ENCODE measurements at places on chromosomes 6 and 20.

GRCh38 chr6:14092838-14093789 lies 24.5 kb upstream of the CD83 start:
- DNase-seq = no peak

DNA sequence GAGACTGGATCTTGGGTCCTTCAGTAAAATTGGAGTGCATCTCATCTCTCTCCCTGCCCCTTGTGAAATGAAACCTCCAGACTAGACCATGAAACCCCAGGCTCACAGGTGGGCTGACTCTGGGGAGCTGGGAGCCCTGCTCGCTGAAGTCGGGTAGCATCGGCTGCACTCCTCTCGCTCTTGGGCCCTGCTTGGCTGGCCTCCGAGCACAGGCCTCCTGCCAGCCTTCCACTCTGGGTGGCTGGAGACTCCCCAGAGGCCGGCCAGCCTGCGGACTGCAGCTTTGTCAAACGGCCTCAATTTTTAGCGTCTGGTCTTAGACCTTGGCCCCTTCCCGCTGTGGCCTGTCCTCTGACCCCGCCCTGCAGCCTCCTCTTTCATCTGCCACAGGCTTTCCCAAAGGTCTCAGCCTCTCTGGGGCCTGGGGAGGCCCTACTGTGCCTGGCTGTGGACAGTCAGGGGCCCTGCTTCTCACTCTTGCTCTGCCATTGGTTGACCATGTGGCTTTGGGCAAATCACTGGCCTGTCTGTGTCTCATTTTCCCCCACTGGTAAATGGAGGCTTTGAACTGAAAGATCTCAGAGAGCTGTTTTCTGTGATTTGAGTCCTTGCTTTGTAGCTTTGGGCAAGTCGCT lies 45.1 kb downstream of the SRC start:
- no peak for DNase-seq

- DNase-seq = no peak
Observed at GRCh38 chr20:32976746-32977145, 27.5 kb downstream of the SUN5 start.

GRCh38 chr6:28357036-28357435 lies 7.3 kb downstream of the ZKSCAN3 start:
- DNase-seq = no peak

DNA sequence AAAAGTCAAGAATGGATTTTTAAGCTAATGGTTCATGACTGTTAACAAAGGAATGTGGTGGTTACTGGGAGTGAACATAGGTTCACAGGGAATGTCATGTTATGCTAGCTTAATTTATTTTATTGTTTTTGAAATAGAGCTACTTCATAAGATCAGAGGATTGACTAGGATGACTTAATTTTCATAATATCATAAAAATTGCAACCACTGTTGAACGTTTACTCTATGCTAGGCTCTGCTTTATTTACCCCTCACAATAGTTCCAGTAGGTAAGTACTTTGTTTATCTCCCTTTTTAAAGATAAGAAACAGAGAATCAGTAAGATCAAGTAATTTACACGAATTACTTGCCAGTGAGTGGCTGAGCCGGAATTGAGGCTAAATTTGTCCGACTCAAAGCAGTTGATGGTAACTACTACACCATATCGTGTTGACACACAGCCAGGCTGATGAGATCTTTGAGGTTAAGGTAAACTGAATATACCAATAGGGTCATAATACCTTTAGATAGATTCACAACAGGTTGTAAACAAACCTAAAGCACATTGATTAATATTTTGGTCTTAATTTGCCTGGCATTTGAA lies 194.6 kb upstream of the CITED2 start:
- DNase-seq = no peak

DNA sequence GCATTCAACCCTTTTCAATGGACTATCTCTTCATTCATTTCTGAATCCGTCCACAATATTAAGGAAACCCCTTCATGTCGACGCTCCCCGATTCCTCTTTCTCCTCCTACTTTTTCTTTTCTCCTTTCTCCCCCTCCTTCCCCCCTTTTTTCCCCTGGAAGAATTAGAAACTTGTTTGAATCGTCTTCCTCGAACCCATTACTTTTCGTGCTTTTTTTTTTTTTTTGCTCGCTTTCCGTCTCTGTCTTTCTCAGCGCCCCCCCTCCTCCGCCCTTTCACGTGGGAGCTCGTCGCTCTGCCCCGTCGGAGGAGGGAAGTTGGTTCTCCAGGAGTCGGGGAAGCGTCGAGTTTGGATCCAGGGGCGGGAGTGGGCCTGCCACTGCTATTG lies 2.3 kb upstream of the NKX2-2 start:
- no peak for DNase-seq

DNA sequence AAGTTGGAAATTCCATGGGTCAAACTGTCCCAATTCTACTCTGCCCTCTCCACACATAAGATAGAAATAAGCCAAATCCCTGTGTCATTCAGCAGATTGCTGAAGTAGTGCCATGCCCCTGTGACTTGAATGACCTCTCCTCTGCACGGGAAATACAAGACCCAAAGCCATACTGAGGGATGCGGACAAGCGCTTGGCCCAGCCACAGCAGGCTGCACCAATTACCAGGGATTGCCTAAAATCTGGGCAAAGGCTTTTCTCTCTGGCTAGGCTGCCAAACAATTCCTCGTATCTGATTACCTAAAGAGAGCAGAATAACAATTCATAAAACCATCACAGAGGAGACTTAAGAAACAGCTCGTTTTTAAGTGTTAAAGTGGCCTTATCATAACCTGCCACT lies 421.8 kb upstream of the JARID2 start:
- DNase-seq = peak; percentile 23

- peak; percentile 25 for DNase-seq
Observed at GRCh38 chr6:43737272-43738081, 32.5 kb upstream of the VEGFA start.

DNA sequence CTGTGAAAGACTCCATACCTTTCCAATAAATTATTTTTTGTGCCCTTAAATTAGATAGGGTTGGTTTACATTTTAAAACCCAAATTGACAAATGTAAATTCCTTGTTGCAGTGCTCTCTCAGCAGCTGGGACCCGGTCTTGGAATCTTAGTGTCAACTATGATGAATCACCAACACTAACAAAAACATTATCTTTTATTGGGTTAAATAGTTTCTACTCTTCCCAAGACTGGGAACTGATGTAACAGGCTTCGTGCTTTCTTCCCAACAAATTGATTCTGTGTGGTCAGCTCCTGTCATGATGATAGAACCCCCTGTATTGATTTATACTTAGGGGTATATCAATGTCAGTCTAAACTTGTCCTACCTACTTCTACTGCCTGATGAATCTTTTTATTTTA lies 23.2 kb upstream of the AHI1 start:
- DNase-seq = no peak

- no peak for DNase-seq
Observed at GRCh38 chr6:158161566-158162254, 6.4 kb downstream of the SERAC1 start.

DNA sequence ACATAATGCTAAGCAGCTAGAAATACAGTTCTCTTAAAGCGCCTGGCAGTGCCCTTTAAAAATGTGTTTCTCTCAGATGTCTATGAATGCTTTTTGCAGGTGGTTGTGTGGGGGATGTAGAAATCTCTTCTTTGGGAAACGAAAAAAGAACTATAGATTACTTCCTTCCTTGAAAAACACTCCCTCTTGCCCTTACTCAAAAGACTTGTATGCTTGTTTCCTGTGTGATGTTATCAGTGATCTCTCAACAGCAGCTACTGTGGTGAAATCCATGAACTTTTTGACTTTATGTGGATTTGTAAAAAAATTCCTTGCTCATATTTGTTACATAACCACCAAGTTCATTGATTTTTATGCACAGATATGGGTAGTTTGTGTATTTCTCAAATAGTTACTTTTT lies 916.5 kb downstream of the QKI start:
- DNase-seq = no peak

DNA sequence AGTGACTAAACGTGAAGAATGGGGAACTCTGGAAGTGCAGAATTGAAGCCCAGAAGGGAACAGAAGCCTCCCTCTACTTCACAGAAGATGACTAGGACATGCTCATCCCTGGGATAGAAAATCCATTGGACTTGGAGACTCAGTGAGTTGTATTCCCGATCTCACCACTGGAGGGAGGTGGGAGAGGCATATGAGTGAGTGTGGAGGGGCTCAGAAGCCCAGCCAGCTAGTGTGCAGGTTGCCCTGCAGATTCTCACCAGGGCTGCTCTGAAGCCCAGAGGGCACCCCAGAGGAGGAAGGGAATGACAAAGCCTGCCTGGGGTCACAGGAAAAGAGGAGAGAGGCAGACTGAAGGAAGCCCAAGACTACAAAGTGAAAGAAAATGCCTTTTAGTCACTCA lies 42.1 kb upstream of the HLA-E start:
- DNase-seq = peak; percentile 60

GRCh38 chr20:1423625-1424106 lies 30.8 kb upstream of the FKBP1A start:
- DNase-seq = peak; percentile 74

GRCh38 chr6:157218371-157219198 lies 104.7 kb downstream of the TMEM242 start:
- DNase-seq = no peak

DNA sequence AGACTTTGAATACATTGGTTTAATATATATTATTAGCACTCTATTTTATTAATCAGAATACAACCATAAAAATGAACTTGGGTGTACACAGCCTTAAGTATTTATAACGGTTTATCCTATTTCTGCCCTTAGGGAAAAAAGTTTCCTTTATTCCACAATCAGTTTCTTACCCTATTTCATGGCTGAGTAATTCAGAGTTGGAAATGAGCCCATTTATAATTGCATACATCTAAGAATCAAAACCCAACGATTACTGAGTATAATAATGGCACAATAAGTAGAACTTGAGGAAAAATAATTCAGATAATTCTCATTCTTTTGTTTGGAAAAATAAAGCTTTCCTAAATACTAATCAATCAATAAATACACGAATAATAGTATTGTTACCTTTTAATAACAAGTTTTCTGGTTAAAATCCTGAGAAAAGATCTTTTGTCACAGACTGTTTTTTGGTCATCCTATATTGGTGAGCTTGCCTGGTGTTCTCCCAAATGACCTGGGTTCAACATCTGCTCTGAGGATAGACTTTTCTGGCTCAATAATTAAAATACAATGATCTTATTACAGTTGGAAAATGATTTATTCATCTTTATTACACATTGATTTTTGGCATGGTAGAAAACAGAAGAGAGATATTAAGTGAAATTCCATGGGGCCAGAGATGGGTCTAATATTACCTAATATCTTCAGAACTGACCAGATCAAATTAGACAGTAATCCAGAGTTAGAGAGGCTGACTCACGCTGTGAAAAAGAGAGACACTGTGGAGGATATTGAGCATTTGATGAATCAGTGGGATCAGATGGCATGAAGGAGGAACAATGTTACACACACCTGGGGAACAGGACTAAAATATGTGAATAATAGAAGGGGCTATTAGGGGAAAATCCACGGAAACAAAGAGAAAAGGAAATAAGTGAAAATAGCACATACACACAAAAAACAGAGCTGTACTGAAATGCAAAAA lies 162.1 kb upstream of the TBX18 start:
- DNase-seq = no peak

GRCh38 chr6:107642095-107642860 lies 152.4 kb downstream of the SOBP start:
- DNase-seq = no peak

DNA sequence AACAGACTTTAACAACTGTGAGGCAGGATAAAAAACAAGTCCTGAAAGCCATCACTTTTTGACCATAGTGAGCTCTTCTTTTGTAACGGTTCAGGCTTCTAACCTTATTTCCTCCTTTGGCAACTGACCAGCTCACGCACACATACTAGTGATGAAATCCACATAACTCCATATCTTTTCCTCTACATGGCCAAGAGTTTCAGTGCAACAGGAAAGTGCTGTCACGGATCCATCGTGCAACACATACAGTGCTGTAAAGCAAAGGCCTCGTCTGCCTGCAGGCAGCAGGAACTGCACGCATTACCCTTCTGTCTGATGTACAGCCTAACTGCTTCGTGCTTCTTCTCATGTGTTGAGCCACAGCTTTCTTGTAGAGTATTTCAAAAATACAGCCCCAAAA lies 108.5 kb downstream of the EPM2A start:
- no peak for DNase-seq

GRCh38 chr6:163956571-163957407 lies 542.3 kb downstream of the QKI start:
- DNase-seq = peak; percentile 89

DNA sequence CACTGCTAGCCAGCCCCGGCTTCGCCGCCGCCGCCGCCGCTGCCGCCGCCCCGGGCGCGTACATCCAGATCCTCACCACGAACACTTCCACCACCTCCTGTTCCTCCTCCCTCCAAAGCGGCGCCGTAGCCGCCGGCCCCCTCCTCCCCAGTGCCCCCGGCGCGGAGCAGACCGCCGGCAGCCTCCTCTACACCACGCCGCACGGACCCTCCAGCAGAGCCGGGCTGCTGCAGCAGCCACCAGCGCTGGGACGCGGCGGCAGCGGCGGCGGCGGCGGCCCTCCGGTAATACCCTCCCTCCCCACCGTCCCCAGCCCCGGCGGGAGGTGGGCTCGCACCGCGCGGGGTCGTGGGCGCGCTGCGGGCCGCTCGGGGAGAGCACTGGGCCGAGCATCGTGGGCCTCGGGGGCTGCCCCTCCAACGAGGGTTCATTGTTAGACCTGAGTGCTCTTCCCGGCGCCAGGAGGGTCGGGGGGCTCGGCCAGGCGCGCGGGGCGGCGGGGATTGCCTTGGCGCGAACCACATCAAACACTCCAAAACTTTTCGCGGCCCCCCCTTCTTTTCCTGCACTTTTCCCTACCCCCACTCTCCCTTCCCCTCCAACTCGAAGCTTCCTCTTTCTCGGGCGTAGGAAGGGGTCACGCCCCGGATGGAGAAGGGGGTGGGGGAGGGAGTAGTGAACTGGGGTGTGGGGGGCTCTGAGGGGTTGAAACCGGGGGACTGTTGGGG lies 827 bp downstream of the E2F3 start:
- peak; percentile 73 for DNase-seq

GRCh38 chr20:20078041-20078440 lies 25.7 kb downstream of the CFAP61 start:
- no peak for DNase-seq

DNA sequence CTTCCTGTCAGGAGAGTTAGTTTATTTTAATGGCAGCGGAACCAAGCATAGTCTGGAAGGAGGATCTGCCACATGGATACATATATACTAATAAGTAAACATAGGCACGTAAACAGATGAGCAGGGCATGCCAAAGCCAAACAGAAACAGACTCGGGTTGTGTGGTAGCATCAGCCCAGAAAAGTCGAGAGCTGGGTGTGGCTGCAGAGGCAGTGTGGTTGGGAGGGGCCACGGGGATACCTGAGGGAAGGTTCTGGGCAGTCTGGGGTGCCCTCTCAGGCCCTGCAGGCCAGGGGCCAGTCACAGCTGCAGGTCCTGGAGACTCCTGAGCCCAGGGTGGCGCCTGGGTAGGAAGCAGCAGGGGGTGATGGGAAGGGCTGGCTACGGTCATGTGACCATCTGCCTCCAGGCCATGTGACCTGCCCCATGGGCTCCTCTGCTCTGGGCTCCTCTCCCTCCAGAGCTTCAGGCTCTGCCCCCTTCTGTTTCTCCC lies 42.8 kb upstream of the MRPS10 start:
- peak; percentile 91 for DNase-seq

GRCh38 chr6:14231501-14232280 lies 114.1 kb downstream of the CD83 start:
- DNase-seq = no peak

Measured in WERI-Rb-1 (cell line).